ENCODE measurements at places on chromosomes 11 and 22. TPM values are rescaled to one million over a fixed set of nuclear protein-coding genes. Genes with fewer than 3 reads are reported as not detected.

- DNase-seq: peak; percentile 68
These were observed 13.7 kb upstream of the SEC14L3 start for GRCh38 chr22:30485362-30485988.

- no peak for DNase-seq
These were observed 13.3 kb downstream of the FAM118A start for GRCh38 chr22:45322873-45323525.

GRCh38 chr11:47325271-47326041, 27.0 kb downstream of the MYBPC3 start:
- peak; percentile 59 for DNase-seq

PEX26 gene
- 34.1 TPM for total RNA-seq

TMEM121B gene
- total RNA-seq: 0.68 TPM

SELENOH gene
- total RNA-seq: 75.1 TPM

RAG2 gene
- not detected for total RNA-seq

VPREB1 gene
- total RNA-seq: not detected

SPON1 gene
- total RNA-seq: 36.9 TPM

DNA sequence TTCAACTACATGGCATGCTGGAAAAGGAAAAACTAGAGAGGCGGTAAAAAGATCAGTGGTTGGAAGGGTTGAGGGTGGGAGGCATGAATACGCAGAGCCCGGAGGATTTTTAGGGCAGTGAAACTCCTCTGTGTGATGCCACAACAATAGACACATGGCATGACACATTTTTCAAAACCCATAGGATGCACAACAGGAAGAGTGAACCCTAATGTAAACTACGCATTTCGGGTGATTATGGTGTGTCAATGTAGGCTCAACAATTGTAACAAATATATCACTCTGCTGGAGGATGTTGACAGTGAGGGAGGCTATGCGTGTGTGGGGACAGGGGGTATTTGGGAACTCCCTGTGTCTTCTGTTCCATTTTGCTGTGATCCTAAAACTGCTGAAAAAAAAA, 15.7 kb upstream of the FAM83F start:
- no peak for DNase-seq

DNA sequence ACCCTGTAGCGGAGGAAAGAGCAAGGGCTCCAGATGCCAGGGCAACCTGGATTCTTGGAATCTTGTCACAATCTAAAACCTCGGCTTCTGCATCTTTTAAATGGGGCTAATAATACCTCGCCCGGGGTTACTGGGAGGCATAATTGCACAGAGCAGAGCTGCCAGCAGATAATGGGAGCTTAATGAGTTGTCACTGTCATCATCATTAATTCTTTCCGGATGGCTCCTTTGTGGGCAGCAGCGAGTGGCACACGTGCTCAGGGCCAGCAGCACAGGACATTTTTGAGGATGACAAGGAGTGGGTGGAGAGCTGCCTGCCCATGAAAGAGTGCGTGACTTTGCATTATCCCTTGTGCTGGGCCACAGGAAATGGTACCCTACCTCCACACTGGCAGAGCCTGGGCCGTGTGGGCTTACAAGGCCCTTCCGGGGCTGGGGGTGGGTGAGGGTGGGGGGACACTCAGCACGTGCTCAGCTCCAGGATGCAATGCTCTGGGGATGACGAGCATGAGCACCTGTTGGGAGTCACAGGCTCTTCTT, 5.7 kb downstream of the PDGFB start:
- DNase-seq: no peak

KIF18A gene
- total RNA-seq: 0.60 TPM

- DNase-seq: no peak
These were observed 1403.4 kb upstream of the TENM4 start for GRCh38 chr11:80844110-80844819.

- DNase-seq: no peak
These were observed 1.1 kb downstream of the YWHAH start for GRCh38 chr22:31945443-31945855.

APOL6 gene
- 12.4 TPM for total RNA-seq

DNA sequence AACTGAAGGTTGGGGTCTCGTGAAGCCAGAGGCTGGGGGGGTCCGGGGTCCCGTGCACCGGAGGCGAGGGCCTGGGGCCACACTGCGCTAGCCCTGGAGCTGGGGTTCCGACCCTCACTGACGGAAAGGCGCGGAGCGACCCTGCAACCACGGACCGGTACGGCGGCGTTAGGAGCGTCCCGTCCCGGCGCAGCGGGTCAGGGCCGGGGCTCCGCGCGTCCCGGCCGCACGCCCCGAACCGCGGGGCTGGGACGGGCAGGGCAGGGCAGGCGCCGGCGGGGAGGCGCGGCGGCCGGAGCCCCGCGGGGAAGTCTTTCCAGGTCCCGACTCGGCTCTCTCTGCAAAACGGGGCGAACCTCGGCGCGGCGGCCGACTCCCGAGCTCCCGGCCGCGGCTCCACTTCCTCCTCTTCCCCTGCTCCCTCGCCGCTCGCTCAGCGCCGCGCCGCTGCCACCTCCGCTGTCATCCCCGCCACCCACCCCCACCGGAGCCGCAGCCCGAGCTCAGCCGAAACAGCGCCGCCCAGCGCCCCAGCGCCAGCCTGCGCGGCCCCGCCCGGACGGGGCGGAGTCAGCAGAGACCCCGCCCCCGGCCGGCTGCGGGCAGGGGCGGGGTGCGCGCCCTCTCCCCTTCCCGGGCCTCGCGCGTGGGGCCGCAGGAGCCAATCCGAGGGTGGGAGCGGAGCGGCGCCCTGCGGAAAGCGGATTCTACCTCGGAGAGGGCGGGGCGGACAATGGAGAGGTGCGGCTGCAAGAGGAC, at the start of gene GDPD5:
Gene GDPD5 (minus strand): TSS at position 509 of the 759 bp plus-strand sequence. CDS start 48,206 bp downstream, outside the sequence.
- DNase-seq: peak; percentile 86

- peak; percentile 92 for DNase-seq
These were observed 6.9 kb upstream of the POLDIP3 start for GRCh38 chr22:42621505-42622002.

DNA sequence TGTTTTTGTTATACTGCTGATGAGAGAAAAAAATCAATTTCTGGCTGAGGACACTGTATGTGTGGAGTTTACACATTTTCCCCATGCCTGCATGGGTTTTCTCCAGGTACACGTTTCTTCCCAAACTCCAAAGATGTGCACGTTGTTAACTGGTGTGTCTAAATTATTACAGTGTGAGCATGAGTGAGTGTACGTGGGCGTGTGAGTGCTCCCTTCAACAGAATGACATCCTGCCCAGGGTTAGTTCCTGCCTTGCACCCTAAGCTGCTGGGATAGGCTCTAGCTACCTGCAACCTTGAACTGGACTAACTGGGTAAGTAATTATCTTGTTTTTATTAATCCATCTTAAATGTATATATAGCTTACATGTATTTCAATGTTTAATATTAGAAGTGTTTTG, 5.5 kb downstream of the NPAT start:
- DNase-seq: no peak

GRCh38 chr11:115097796-115098408, 406.3 kb downstream of the CADM1 start:
- DNase-seq: no peak

DNA sequence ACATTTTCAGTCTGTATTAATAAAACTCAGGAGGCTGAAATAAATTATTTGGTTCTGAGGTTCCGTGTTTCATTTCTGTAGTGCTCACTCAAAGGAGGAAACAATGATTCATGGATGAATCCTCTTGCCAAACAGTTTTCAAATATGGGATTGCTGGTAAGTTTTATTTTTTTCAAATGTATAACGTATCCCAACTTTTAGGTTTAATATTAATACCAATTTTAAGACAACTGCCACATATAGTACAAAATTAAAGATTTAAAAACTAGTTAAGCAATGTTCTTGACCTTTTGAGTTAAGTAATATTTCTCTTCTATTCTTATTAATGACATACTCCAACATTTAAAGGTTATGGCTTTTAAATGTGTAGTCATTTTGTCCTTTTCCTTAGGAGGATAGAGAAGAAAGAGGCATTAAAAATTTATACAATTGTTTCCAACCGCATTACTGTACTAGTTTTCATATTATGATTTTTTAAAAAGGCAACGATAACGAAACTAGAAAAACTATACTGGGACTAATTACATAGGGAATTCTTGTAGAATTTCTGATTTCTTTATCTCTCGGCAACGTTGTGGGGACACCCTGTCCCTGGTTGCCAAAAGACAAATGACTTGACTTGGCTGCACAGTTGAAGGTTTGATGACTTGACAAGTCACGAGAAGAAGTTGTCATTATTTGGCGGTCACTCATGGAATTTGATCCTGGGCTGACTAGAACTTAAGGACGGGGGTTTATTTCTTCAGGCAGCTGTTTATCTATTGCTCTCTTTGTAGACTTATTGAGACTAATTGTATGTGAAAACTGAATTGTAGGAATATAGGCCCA, 69.1 kb upstream of the ADSL start:
- DNase-seq: no peak

DNA sequence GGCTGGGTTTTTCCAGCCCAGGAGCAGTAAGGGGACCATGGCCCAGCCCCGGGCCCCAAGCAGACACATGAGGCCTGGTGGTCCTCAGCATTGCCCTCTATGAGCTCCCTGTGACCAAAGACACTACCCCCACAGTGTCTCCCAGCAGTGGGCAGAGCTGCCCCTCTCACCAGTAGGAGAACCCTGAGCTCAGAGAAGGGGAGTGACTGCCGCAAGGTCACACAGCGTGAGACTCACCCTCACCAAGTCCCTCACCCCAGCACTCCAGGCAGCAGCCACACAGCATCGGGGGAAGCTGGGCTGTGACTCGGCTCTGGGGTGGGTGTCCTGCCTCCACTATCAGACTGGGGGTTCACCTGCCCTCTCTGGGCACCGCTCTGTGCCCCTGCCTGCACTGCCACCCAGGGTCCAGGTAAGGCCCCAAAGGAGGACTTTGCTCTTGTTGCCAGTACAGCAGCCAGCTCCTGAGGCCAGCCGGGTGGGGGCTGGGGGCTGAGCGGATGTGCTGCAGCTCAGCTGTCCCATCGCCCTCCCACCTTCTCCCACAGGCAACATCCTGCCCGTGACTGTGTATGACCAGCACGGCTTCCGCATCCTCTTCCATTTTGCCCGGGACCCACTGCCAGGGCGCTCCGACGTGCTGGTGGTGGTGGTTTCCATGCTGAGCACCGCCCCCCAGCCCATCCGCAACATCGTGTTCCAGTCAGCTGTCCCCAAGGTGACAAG, 7.9 kb upstream of the SH3BP1 start:
- no peak for DNase-seq

DNA sequence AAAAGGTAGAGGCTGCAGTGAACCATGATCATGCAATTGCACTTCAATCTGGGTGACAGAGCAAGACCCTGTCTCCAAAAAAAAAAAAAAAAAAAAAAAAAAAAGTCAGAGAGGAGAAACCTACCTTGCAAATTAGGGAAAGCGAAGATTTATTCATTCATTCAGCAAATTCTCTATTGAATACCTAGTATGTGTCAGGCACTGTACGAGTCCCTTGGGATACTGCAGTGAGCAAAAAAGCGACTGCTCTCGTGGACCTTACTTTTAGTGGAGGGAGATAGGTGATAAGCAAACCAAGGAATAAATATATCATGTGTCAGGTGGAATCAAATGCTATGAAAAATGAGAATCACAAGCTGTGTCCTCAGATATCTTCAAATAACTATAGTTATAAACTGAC, 101.3 kb downstream of the STIM1 start:
- DNase-seq: no peak

- no peak for DNase-seq
These were observed 12.3 kb upstream of the BID start for GRCh38 chr22:17786435-17787161.

- DNase-seq: no peak
These were observed 23.3 kb upstream of the CCDC34 start for GRCh38 chr11:27386181-27386845.

INS gene
- 1.9 TPM for total RNA-seq

GRCh38 chr11:65219930-65220213, 38.1 kb downstream of the CAPN1 start:
- DNase-seq: no peak

GRCh38 chr22:32123657-32124056, 35.4 kb downstream of the C22orf42 start:
- no peak for DNase-seq

DNA sequence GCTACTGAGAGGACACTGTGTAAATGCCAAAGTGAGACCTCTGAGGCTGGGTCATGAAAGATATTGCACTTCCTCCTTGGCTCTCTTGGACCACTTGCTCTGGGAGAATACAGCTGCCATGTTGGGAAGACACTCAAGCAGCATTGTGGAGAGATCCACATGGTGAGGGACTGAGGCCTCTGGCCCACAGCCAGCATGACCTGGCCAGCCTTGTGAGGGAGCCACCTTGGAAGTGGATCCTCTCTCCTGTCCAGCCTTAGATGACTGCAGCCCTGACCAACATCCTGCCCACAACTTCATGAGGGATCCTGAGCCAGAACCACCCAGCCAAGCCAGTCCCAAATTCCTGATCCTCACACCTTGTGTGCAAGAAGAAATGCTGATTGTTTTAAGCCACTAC, 30.4 kb downstream of the MB start:
- no peak for DNase-seq

MS4A15 gene
- not detected for total RNA-seq

BCO2 gene
- 6.1 TPM for total RNA-seq

All from aorta (tissue), 5 donors.